ENCODE measurements at places on chromosomes 2 and 18.

- DNase-seq: no peak
These were observed 85.8 kb upstream of the XIRP2 start for GRCh38 chr2:166802475-166802874.

DNA sequence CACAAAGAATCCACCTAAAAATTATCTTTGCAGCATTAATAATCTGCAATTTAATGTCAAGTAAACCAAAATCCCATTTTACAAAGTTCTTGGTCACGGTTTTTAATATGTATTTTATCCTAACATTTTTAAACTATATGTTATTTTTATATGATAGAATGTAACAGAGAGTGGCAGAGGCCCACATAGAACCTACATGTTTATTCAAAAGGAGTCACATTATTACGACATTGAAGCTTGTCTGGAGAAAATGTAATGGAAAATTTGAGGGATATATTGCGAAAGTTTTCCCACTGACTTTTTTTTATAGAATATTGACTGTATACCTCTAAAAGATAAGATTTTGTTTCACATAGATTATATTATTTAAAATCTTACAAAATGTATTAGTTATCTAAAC is 89.7 kb upstream of the COL3A1 start:
- no peak for DNase-seq

DNA sequence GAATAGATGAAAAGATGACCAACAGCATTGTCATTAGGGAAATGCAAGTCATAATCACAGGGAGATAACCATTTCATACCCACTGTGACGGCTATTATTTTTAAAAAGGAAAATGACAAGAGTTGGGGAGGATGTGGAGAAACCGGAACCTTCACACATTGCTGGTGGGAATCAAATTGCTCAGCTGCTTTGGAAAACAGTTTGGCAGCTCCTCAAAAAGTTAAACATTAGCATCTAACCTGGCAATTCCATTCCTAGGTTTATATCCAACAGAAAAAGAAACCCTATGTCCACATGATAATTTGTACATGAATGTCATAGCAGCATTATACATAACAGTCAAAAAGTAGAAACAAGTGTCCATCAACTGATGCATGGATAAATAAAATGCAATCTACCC is 58.2 kb downstream of the KCNG3 start:
- no peak for DNase-seq

- no peak for DNase-seq
These were observed 127.5 kb downstream of the RDH14 start for GRCh38 chr2:18432999-18433398.

GRCh38 chr2:38512211-38512610 is 90.5 kb downstream of the HNRNPLL start:
- DNase-seq: no peak

DNA sequence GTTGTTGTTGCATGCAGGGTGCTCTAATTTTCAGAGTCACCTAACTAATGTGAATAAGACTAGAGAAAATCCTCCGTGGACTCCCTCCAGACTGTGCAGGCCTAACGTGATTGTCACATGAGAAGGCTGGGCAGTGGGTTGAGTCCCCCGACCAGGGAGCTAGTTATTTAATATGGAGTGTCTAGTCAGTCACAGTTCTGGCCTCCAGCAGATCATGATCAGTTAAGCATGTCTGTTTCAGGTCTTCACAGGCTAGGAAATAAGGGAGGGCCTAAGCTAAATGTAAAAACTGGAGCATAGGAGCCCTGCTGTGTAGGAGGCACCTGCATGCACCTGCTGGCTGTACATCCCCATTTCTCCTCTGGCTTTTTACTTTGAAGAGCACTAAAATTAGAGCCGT is 86.8 kb downstream of the PRPF40A start:
- no peak for DNase-seq

DNA sequence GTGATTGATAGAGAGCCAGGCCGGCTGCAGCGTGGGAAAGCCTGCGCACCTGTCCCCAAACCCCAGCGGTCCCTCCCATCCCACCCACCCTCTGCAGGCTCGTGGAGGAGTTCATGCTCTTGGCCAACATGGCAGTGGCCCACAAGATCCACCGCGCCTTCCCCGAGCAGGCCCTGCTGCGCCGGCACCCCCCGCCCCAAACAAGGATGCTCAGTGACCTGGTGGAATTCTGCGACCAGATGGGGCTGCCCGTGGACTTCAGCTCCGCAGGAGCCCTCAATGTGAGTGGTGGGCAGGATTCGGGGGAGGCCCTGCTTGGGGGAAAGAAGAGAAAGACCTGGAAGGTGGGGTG is 48.9 kb upstream of the ALPP start:
- DNase-seq: no peak

DNA sequence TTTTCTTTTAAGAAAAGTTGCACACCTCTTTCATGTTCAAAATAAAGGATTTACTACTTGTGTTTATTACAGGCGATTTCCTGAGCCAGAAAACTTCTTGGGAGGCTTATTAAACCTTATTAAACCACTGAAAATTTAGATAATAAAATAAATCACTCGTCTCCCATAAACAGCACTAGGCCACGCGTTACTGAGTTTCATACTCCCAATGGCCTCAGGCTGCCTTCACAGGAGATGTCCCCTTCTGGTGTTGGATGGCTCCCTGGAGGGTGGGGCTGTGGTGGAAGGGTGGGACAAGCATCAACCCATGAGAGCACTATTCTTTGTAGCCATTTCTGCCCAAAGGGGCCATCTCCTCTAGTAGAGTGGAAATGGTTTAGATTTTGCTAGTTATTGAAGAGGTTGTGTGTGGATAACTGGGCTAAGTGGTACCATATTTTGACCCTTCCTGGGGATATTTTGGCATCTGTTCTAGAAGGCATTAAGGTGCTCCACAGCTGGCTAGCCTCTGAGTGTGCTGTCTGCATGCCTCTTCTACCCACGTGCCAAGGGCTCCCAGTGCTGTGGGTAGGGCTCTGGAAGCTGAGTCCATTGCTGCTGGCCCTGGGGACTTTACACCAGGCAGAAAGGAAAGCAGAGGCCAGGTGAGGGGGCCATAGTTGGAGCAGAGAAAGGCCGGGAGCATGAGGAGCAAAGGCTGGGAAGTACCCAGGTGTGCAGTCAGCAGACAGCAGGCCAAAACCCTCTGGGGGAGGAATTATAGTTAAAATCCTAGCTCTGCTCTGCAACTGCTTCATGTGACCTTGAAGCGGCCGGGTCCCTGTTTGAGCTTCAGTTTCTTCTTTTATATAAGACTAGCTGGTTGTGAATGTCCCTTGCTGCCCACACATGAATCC is 121.7 kb upstream of the SMAD2 start:
- no peak for DNase-seq

DNA sequence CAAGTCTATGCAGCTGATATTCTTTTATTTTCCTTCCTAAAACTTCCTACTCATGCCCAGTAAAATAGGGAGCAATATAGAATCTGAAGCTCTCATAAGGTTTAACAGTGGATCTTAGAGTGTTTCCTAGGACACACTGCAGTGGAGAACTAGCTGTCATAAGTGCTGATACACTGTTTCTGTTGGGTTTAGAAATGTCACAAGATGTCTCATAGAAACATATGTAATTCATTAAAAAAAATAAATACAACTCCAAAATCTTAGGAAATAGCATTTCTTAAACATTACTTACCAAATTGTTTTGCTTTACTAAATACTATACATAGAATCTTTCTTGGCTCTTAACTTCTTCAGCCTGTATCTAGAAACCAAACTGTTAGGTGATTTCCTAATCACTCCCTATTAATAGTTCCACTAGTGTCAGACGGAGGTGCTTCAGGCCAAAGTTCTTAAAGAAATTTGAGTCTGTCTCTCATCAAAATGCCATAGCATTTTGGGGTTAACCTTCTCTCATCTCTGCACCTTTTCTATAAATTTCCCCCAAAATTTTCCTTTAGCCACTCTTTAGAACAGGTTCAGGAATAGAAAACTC is 93.7 kb downstream of the CERKL start:
- no peak for DNase-seq

DNA sequence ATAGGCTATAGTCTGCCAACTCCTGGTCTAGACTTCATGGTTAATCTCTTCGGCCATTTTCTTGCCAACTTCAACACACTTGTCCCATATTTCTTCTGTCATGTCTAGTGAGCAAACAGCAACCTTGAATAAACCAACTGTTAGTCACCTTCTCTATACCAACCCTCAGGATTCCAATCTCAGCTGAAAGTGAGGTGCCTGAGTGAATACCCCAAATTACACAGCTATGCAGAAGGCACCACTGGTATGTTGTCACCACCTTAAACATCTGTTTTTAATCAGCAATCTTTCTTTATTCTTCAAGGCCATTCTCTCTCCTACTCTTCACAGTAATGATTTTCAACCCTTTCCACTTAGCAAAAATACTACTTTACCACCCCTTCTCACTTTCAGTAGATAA is 39.3 kb downstream of the THOC1 start:
- no peak for DNase-seq

- DNase-seq: peak; percentile 32
These were observed 566 bp downstream of the GATA6 start for GRCh38 chr18:22169889-22170420.

GRCh38 chr2:220664272-220665107 is 907.6 kb downstream of the EPHA4 start:
- no peak for DNase-seq

DNA sequence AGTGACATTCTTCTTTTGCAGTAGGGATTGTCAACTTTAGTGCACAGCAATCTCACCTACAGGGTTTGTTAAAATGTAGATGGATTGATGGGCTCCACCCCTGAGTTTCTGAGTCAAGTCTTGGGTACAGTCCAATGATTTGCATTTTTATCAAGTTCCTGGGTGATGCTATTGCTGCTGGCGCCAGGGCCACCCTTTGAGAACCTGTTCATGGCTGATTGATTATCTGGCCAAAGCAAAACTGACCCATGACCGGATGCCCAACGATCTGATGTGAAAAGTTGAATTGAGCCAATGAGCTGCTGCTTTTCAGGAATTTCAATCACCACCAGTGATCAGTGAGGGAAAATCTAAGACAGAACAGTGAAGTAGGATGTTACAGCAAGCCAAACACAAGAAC is 675.3 kb downstream of the TMEM182 start:
- no peak for DNase-seq

- no peak for DNase-seq
These were observed 225.8 kb downstream of the PTGR3 start for GRCh38 chr18:74982946-74983635.

- no peak for DNase-seq
These were observed 3.7 kb upstream of the CRIM1 start for GRCh38 chr2:36351736-36352349.

DNA sequence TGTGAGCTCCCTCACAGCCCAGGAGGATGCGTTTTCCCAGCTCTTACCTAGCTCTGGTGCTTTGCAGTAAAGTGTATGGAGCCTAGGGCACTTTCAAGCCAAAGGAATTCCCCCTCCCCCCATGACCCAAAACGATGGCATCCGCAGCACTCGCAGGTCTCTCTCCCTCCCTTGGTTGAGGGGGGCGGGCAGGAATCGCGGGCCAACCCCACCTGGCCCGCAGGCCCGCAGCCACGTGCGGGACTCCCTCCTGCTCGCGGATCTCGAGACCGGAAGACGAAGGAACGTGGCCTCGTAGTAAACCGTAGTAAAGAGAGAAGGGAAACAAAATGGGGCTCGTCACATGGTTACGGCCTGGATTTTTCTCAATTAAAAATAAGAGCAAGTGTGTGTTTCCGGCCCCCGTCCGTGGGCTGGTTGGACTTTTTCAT is 8.5 kb downstream of the IRS1 start:
- DNase-seq: peak; percentile 68

DNA sequence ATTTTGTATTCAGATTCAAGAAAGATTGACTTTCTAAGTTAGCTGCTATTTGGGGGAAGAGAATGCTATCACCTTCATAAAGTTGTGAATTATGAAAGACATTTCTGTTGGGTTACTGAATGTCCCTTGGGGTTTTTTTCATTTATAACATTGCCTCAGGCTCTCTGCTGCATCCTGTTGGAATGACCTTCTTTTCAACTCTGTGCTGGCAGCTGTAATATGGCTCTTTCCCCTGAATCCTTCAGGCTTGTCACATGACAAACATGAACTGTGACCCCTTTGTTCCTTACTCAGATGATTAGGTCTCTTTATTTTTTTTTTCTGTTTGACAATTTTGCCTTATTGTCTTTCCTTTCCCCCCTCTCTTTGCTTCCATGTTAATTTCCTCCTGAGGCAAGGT is 159.8 kb downstream of the TAF4B start:
- no peak for DNase-seq

- DNase-seq: no peak
These were observed 159.8 kb downstream of the EN1 start for GRCh38 chr2:118687698-118688097.

- DNase-seq: no peak
These were observed 281.0 kb downstream of the PRKCE start for GRCh38 chr2:45932278-45932975.

GRCh38 chr18:51513517-51513916 is 316.0 kb upstream of the MEX3C start:
- DNase-seq: no peak

All from activated T-cell treated with anti-CD3 and anti-CD28 coated beads, Interleukin-2, amount 50 U/mL, for 72 hours (primary cell).